Fibroblast of skin of left biceps (primary cell): ENCODE measurements at places on chromosomes 6 and 20.
A peak's percentile ranks its signal among the peaks of the same experiment; 100 is the strongest.

- DNase-seq: no peak
Measured at GRCh38 chr6:85240787-85241385, 209.0 kb upstream of the NT5E start.

- no peak for DNase-seq
Measured at GRCh38 chr20:63830841-63831588, at the start of gene ZBTB46. Gene ZBTB46 (minus strand): TSS chr20:63831264. CDS start chr20:63790757, 40,507 bp downstream.

DNA sequence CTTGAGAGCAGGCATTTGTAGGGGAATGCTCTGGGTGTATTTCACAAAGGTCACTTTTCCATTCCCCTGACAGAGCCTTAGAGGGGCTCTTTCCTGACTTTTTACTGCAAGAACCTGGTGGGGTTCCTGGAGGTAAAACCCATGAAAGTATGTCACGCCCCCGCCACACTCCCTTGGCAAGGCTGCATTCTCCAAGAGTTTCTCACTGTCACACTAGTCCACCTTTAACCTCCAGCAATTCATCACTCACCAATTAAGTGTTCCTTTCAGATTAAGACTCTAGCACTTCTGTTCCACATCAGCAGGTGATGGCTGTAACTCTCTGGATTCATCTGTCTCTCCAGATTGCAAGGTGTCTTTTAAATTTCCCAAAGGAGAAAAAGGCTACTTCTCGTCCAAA, 32.7 kb upstream of the NKX2-4 start:
- DNase-seq: no peak

GRCh38 chr6:165055231-165055630, 254.2 kb downstream of the C6orf118 start:
- DNase-seq: no peak

- no peak for DNase-seq
Measured at GRCh38 chr20:57581202-57582028, 20.5 kb downstream of the PCK1 start.

- DNase-seq: peak; percentile 13
Measured at GRCh38 chr6:53896196-53896595, 101.4 kb downstream of the LRRC1 start.

- DNase-seq: no peak
Measured at GRCh38 chr6:138507977-138508675, 8.8 kb upstream of the NHSL1 start.

GRCh38 chr20:25338112-25339023, 52.3 kb downstream of the ABHD12 start:
- no peak for DNase-seq

DNA sequence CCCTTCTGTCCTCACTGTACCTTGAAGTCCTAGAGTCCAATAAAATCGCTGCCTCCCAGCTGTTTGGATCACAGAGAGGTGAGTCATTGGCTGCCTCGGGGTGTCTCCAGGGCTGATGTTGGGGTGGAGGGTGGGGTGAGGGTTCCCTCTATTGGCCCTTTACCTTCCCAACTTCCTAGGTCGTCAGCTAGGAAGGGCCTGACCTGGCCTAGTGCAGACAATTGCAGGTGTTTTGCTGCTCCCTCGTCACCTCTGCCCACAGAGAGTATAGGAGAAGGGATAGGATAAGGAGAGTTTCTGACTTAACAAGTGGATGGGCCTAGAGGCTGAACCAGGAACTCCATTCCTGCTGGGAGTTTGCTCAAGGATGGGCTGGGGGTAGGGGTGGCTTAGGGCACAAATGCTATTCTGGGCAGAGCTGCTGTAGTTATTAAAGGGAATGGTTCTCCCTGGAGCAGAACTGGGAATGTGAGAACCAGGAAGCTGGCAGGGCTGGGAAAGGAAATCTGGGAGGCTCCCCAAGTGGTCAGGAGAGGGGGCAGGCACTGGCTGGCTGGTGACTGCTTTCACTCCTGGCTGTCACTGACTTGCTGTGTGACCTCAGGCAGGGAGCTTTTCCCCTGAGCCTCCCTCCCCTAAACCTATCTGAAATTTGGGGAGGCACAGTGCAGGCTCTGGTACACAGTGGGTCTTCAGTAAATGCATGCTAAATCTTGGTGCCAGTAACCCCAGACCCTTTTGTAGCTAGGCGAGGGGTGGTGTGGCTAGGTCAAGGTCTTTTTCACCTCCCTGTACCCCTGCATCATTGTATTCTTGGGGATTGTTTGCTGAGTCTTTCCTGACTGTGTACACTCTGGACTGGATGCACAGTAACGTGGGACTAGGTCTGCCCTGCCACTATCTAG, 1.5 kb downstream of the TP53INP2 start:
- DNase-seq: no peak
